A549 (cell line): ENCODE measurements at places on chromosomes 1 and 21.
A peak's percentile ranks its signal among the peaks of the same experiment; 100 is the strongest.

DNA sequence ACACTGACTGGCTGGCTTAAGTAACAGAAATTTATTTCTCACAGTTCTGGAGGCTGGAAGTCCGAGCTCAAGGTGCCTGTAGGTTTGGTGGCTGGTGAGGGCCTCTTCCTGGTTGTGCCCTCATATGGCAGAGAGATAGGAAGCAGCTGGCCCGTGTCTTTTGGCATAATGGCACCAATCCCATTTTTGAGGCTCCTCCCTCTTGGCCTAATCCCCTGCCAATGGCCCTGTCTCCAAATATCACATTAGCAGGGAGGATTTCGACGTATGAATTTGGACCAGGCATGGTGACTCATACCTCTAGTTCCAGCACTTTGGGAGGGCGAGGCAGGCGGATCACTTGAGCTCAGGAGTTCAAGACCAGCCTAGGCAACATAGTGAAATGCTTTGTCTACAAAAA is 37.4 kb downstream of the AGPAT3 start:
- no peak for DNase-seq

DNA sequence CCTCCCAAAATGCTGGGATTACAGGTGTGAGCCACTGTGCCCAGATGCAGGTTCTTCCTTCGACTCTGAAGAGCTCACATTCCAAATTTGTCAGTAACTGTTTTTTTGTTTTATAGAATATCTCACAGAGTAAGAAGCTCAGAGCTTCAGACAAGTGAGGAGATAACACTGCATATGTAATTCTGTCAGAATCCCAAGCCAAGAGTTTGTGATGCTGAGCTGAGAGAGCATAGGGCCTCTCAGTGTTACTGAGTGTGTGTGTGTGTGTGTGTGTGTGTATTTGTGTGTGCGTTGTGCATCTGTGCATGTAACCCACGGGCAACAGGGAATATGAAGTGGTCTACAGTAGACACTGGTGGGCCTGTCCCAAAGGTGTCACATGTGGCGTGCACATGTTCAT is 15.2 kb upstream of the TNR start:
- no peak for DNase-seq

GRCh38 chr1:235741294-235741693 is 91.7 kb upstream of the GNG4 start:
- DNase-seq = peak; percentile 44

DNA sequence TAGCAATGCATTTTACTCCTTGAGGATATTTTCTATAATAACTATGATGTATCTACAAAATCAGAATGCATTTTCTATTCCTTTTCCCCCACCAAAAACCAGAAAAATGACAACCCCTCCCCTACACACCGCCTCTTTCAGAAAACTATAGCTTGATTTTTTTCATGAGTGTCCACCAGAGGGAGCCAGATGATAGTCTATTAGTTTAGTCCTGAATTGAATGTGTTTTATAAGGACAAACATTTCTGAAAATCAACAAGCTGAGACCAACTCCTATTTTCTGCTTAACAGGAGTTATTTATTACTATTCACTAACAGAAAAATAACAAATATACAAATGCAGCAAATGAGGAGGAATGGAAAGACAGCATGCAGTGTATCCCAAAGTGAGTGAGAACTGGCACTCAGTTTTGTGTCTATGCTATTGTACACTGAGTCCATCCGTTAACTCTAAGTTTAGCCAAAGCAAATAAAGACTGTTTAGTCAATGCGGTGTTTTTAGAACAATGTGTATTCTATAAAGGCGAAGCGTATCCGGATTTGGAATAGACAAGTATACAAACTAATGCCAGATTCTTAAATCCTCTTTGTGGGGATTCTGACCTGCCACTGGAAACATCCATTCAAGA is 182.6 kb downstream of the VAV3 start:
- DNase-seq = peak; percentile 34

DNA sequence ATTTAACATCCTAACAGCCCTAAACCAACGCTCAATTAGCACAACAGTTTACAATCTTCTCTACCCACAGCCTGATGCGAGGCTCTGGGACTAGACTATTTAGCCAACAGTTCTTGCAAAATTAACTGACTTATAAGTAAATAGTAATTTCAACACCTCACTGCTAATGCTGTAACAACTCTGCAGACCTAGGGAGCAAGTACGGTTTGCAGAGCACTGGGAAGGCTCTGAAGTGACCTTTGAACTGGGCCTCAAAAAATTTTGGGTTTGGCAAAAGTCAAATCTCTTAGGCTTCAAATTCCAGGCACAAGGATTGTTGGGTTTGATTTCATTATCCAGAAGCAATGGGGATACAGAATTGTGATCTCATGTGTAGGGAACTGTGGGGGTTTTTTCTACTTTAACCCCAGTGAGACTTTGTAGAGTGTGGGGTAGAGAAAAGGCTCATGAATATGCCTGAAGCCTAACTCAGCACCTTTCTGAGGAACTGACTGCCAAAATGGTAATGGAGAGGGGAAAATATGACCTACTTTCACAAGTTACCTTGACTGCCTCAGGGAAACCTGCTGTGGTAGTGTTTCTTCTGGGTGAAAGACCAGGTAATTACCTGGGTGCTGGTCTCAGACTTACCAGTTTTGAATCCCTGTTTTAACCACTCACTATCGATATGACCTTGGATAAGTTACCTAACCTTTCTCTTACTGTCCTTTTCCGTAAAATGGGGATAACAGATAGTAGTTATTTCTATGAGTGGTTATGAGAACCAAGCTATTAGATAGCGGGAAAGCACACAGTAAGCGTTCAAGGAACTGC is 889 bp upstream of the TXLNA start:
- DNase-seq = no peak
